ENCODE measurements at places on chromosomes 7 and 10.

DNA sequence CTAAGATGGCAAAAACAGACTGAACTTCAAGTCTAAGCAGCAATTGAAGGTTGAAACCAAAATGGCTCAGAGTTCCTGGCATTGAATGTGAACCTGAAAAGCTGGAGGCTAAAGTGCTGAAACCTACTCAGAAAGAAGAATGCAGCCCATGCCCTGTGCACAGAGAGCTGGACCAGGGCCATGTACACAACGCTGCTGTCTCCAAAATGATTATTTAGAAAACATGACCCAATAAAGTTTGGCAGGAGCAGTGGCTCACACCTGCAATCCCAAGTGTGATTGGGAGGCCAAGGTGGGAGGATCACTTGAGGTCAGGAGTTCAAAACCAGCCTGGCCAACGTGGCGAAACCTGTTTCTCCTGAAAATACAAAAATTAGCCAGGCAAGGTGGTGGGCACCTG, 158.9 kb downstream of the AKR1D1 start:
- no peak for DNase-seq

GRCh38 chr10:79050896-79051555, 17.7 kb upstream of the ZMIZ1 start:
- no peak for DNase-seq

DNA sequence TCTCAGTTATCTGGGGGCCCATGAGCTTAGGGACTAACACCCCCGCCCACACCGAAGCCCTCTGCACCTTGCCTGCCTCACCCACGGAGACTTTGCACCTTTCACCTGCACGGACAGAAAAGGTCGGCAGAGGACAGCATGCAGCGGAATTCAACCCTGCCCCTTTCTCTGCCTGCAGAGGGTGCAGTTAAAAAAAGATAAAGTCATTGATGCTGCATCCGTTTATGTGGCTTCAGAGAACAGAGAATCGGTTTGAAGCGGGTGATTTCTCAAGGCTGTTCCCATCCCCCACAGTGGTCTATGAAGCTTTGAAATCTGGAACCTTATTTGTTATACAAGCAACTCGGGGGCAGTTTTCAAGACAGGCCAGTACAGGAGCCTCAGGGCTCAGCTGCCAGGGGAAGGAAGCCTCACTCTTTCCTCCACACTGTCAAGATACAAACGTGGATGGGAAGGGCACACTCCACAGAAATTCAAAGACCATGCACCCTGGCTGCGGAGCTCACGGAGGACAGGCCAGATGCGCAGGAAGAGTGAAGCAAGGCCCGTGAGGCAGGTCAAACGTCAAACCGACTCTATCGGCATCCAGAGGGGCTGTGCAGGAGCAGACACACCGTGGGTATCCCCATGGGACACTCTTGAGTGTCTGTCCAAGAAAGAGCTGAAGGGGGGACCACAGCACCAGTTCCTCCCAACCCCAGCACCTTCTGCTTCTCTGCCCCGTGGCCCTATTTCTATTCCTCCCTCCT, 66.3 kb downstream of the INSIG1 start:
- no peak for DNase-seq

- DNase-seq = no peak
Measured at GRCh38 chr10:127100983-127101615, 95.3 kb downstream of the INSYN2A start.

DNA sequence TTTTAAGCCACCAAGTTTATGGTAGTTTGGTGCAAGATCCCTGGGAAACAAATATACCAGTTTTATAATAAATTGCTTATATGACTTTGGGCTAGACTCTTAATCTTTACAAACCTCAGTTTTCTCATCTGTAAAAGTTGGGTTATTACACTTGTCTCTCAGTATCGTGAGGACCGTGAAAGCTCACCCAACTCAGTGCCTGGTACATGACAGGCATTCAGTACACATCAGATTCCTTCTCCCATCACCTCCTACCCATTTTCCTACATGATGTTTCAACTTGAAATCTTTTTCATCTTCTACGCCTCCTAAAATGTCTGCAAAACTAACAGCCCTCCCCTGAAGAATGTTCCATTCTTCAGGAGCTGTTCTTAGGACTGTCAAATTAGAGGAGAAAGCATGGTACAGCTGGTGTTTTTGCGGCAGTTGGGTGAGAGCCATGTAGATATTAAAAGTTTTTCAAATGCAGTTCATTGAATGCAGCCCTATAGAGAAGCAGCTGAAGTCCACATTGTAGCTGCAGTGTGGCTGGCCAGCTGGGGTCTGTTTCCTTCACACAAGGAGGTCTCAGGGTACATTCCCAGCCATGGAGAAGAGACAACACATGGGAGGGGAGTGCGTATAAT, 812.8 kb downstream of the LRMDA start:
- DNase-seq = no peak

DNA sequence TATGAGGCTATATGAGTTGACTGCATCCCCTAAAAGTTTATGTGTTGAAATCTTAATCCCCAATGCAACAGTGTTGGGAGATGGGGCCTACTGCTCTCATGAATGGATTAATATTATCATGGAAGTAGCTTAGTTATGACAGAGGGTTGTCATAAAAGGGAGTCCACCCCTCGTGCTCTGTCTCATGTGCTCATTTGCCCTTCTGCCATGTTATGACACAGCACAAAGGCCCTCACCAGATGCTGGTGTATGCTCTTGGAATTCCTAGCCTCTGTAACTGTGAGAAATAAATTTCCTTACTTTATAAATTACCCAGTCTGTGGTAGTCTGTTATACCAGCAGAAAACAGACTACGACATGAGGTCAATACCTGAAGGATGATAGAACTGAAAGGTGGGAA, 17.6 kb upstream of the PANK1 start:
- DNase-seq = no peak

DNA sequence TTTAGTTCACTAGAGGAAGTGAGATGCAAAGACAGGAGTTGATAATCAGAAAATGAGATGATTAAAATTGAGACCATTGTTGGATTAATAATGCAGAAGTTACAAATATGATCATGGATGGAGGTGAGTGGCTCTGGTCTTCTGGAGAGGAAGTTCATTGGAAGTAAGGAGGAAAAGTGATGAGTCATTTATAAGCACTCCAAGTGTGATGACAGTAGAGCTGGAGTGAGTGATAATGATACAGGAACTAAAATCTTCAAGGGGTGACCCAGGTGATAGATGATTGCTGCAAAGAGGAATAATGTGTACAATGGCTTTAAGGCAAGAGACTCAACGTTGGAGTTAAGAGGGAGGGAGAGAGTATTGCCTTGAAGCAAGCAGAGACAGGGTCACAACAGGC, 20.7 kb downstream of the ZNF32 start:
- DNase-seq = no peak

DNA sequence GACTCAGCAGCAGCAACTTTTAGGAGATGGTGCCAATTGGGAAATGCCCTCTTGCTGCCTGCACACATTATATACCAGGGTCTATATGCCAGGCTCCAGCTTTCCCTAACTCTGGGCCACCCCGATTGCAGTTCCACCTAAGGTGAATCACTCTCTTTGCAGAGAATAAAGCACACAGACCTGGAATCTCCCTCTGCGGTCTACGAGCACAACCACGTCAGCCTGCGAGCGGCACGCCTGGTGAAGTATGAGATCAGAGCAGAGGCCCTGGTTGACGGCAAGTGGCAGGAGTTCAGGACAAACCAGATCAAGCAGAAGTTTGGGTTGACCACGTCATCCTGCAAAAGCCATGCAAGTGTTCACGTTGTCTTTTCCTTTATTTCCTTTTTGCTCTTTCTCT, 38.2 kb upstream of the PLEKHA1 start:
- DNase-seq = no peak

GRCh38 chr7:151395036-151395367, 14.8 kb downstream of the WDR86 start:
- DNase-seq = no peak

DNA sequence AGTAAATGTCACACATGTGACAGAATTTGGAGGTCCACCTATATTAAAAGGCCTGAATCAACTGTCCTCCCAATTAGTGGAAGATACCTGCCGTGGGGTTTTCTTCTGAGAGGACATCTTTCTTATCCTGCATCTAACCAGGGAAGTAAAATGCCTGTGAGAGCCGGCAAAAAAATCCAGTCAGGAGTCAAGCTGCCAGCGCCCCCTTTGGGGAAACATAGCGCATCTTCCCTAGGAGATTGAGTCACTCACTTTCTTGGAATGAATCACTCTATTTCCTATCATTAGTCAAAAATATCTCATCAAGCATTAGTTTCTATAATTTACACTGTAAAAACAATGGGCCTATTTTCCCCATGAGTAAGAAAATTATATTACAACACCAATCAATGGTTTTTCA, 66.4 kb upstream of the ANK3 start:
- DNase-seq = no peak

GRCh38 chr7:84701524-84702306, 485.1 kb downstream of the SEMA3D start:
- DNase-seq = no peak
